ENCODE measurements at places on chromosomes 6 and 20.

GRCh38 chr20:41007481-41007880, 21.1 kb upstream of the TOP1 start:
- DNase-seq = no peak

DNA sequence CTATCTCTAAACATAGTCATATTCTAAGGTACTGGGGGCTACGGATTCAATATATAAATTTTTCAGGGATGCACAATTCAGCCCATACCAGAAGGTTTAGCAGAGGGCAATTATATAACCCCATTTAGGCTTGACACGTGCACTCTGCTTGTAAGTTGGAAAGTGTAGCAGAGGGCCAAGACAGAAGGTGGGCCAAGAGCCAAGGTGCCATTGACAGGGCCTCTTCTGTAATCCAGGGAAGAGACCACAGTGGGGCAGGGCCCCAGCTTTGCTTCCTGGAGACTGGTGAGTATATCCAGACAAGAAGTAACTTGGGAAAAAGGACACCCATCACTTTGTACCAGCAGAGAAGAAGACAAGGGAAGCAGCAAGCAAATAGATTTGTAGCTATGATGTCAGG, 672.4 kb upstream of the MARCKS start:
- DNase-seq = no peak

DNA sequence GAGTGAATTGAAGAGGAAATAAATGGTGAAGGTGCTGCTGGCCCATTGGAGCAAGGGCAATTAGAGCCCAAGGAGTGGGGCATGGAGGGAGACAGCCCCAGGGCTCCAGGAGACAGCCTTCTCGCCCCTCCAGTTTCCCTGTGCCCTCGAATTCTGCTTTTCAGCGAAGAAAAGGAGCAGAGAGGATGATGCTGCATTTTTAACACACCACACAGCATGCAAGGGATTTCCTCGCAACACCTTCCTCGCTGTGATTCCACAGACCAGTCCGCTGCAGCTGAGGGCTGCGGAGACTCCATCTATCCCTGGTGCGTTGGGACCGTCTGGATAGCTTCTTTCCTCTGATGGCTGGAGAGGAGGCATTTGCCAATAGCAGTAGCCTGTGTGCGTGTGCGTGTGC, 41.7 kb downstream of the PTCHD4 start:
- DNase-seq = no peak

DNA sequence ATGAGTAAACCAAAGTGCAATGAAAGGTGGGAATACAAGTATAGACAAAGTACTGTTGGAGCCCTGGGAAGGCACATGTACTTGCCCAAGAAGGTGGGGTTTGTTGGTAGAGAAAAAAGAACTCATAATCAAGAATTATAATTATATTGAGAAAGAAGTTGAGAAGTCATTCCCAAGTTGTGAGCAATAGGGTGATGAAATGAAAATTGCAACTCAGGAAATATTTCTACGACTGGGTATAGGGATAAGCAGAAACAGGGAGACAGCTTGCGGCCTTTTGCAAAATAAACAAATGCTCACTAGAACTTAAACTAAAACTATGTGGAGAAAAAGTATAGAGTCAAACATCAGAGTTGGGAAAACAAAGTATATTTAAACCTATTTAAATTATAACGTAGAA, 250.7 kb upstream of the FAM83B start:
- no peak for DNase-seq

DNA sequence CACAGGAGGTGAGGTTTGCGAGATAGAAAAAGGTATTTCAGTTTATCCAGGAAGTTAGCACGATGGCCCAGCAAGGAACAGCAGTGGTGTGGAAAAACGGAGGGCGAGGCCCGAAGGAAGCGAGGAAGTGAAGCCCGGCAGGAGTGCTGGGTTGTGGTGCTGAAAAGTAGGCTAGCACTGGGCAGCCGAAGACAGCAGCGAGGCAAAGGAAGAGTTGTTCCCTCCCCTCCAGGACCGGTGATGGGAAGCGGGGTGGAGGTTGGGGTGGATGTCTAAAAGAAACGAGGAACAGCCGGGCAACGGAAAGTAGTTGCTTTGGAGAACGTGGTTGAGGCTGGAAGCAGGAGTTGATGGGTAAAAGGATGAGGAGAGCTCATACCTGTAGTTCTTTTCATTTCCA, 1.4 kb downstream of the METTL24 start:
- no peak for DNase-seq

DNA sequence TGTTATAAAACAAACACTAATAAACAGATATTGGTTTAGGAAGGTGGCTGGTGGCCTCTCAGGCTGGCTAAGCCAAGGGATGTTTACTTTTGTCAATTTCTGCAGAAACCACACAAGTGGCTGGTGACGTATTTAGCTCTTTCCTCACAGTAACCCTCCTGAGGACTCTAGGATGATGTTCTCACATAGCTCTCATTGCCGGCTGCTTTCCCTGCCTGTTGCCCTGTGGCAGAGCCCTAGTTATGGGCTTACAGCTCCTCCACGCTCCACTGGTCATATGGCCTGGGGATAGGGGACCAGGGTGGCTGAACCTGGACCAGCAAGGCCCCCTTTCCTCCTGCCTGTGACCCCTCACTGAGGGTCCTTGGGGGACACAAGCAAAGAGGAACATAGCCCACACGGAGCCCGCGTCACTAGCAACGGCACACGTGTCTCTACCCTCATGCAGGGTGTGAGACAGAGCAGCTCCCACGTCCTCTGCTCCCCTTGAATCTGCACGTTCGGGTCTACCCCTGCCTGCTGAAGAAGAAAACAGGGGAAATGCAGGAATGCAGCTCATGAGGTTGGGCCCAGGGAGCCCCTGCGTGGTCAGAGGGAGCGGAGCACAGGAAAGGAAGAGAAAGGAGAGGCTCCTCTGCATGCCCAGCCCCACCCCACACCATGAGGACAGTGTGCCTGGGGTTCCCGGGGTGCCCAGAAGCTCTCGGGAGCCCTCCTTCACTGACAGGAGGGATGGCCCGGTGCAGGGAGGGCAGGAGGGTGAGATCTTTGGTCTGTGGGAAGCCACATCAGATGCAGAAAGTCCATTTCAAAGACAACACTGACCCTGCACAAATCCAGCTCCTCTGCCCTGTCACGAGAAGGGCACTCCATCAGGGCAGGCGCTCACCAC, 13.9 kb downstream of the RAMACL start:
- DNase-seq = no peak

- no peak for DNase-seq
These were observed 573.6 kb upstream of the EPHA7 start for GRCh38 chr6:93992976-93993375.

GRCh38 chr20:37179683-37180524, 556 bp upstream of the MROH8 start:
- DNase-seq = no peak

DNA sequence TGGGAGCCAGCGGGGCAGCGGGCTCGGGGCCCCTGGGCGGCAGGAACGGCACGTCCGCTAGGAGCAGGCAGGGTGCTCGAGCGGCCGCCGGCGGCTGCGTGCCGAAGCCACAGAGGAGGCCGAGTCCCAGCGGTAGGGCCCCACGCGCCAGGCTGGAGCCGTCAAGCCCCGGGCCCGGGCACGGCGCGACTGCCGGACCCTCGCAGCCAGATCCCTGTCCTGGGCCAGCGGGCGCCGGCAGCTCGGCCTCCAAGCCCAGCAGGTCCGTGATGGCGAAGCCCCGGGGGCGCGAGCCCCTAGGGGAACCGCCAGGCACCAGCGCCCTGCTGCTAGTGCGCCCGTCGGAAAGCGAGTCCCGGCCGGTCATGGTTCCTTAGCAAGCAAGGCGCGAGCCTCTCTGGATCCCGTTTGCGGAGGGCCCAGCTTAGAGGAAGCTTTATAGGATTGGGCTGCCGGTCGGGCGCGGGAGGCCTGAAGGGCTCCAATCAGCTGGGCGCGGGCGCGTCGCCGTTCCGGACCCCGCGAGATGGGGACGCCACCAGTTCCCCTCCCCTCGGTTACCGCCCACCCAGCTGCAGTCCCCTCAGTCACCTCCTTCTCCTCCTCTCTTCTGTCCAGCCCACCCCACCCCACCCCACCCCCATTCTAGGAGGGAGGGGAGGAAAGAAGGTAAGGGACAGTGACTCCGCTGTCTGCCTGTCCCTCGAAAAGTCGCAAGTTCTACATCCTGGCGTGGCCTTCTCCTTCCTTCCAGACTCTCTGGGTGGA, at the start of gene VSX1:
Gene VSX1 (minus strand): TSS at position 412 of the 768 bp plus-strand sequence. CDS start 45 bp downstream, at position 367.
- no peak for DNase-seq

GRCh38 chr6:44228031-44228430, 4.6 kb downstream of the SLC29A1 start:
- no peak for DNase-seq

DNA sequence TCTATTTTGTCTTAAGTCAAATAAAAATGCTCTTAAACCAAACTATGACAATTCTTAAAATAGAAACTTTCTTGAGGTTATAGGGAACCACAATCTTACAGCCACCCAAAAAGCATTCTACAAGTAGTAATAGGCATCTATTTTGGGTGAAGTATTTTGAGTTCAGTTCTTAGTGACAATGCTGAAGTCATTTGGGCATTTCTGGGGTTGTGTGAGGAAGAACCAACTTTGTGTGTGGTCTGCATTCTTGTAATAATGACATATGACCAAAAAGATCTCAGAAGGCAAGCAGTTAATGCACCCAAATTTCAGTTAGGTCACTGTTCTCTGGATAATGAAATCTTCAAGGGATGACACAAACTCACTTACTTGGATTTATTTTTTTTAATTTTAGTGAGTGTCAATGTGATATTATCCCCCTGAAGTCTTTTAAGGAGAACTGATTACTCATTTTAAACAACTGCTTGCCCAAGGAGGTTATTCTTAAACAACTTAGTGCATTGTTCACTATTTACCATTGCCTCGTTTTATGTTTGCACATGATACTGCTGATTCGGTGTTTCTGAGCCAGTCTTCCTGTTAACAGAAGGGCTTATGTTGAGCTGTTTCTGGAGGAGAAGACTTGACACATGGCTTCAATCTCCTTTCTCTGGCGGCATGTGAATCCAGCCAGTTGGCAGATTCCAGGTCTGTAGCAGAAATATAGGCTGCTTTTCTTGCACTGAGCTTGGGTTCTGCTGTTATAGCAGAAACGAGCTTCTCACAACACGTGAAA, 618.9 kb downstream of the BCKDHB start:
- DNase-seq = no peak

DNA sequence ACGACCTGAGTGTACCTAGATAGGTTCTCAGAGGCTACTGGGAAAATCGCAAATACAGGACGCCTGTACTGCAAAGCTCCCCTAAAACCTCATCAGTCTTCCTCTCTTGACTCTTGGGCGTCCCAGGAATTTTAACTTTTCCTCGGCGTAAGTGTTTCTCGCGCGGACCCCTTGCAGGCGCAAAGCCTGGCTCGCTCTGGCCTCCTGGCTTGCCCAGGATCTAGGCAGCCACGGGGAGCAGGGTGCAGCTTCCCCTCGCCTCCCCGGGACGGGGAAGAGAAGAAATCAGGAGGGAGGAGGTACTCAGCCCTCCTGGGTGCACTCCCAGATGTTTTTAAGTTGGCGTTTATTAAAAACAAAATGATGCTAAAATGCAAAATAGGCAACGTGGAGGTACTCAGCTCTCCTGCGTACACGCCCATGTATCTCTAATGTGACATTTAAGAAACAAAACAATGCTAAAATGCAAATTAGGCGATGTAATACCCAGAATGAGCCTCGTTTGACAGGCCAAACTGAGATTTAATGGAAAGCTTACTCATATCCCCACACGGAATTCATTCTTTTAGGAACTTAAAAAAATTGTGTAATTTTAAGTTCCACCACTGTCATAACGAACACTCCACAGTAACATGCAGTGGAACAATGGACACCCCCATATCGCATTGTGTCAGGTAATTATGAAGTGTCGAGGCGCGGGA, 1.6 kb upstream of the SOBP start:
- DNase-seq = no peak

GRCh38 chr6:148523551-148523950, 180.9 kb downstream of the SASH1 start:
- no peak for DNase-seq
